Naive B cell (primary cell): ENCODE measurements at places on chromosomes 1 and 21.
A peak's percentile ranks its signal among the peaks of the same experiment; 100 is the strongest.

DNA sequence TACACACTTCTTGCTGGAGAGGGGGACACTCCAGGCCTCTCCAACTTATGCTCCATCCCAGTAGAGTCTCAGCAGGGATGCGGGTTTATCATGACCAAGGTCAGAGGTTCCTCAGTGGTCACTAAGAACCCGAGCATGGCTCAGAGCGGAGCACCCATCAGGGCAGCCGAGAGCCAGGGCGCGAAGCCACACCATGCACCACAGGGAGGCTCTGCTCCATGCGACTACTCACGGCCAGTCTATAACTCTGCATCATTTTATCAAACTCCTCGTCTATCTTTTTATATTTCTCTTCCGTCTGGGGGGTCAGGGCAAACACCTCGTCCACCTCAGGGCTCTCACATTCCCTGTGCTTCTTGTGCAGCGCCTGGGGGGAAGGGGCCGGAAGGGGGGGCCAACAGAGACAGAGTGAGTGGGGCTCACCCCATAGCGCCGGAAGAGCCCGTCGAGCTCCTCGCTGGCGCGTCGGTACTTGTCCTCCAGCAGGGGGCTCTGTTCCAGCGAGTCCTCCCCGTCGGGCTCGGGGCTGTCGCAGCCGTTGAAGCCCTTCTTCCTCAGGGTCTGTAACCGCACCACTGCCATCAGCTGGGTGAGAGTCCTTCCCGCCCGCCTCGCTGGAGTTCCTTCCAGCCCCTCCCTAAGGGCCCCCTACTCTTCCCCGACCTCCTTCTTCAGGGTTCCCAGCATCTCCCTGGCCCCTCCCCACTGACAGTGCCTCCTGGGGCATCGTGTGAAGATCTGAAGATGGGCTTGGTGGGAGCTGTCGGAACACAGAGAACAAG, 20.0 kb downstream of the MEF2D start:
- DNase-seq, result peak; percentile 78

DNA sequence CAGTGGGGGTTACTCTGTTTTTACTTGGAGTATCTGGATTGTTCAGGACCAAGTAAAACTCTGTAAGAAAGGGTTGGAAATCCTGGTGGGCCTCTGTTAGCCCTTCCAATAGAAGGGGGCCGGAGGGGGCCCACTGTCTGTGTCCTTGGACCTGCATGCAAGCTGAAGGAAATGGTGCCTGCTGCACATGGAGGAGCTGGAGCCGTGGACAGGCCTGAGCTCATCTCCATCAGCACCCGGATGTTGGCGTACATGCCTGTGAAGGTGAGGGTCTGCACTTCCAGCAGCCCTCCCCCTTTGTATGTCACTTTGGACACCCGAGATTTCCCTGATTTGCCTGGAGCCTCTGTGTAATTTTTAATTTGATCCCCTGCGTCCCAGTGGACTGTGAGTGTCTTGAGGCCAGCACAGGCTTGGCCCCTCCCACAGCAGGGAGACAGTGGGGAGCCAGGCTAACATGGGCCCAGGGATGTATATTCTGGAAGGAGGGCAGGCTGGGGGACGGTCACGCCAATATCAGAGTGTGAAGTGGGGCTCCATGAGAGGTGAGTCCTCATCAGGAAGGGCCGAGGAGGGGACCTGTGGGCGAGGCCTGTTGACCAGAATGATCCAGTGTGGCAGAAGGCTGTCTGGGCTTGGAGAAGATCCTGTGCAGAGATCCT, 16.8 kb downstream of the GALNT2 start:
- no peak for DNase-seq

- DNase-seq, result no peak
Measured at GRCh38 chr1:119431836-119432235, 16.9 kb downstream of the HSD3B2 start.

- DNase-seq, result no peak
Measured at GRCh38 chr1:150346316-150346715, 17.6 kb upstream of the RPRD2 start.

DNA sequence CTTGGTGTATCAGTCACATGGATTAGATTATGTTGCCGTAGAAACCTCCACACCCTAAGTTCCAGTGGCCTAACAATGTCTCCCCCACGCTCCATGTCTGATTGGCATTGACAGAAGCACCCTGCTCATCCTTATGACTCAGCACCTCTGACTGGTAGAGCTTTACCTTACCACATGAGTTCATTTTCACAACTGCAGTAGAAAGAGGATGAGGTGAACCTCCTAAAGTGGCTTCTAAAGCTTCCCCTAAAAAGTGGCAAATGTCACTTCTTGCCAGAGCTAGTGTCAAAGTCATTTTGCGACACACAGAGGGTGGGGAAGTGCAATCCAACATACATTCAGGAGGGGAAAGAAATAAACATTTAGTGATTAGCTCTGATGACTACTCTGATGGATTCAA, 30.6 kb upstream of the LYPD8 start:
- no peak for DNase-seq

GRCh38 chr1:155086128-155086741, 7.6 kb downstream of the EFNA3 start:
- DNase-seq, result peak; percentile 80

DNA sequence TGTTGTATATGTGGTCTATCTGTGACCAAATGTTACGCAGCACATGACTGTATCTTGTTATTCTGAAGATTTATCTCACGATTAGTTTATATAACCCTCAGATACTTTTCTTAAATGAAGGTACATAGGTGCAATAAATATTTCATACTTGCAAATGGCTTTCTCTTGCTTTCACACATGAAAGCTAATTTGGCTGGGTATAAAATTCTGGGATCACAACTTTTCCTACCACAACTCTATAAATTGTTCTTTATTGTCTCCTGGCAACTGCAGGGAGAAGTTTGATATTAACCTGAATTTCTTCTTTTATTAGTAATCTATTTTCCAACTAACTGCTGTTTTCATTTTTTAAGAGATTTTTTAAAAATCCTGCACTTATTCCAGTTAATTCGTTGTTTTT, 58.9 kb downstream of the KCNK2 start:
- DNase-seq, result no peak

DNA sequence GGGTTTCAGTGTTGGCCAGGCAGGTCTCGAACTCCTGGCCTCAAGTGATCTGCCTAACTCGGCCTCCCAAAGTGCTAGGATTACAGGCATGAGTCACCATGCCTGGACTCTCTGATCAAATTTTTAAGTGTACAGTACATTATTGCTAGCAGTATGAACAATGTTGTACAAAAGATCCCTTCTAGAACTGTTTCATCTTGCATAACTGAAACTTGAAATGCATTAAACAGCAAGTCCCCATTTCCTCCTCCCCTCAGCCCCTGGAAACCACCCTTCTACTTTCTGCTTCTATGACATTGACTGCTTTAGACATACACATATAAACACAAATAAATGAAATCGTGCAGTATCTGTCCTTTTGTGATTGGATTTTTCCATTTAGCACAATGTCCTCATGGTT, 463.4 kb downstream of the PTPRC start:
- DNase-seq, result peak; percentile 35

GRCh38 chr1:30695439-30695841, 27.9 kb downstream of the MATN1 start:
- DNase-seq, result no peak

GRCh38 chr1:239574112-239574511, 187.7 kb downstream of the CHRM3 start:
- no peak for DNase-seq

DNA sequence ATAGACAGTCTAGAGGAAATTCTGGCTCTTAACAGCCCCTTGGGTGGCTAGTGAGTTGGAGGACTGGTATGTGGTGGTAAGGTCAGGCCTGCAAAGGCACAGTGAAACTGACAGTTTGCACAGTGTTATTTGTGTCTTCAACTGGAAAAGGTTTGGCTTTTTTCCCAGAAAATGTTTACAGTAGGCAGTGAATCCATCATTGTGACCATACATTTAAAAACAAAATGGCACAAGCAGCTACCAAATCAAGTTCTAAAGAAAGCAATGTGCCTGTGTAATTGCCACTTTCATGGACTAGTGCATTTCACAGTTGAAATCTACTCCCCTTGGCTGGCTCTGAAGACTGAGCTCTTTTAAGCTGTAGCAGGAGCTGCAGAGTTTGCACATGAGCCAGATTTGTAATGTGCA, 24.8 kb downstream of the ATPAF1 start:
- DNase-seq, result no peak

- DNase-seq, result no peak
Measured at GRCh38 chr1:64664299-64664698, 80.6 kb upstream of the RAVER2 start.
